ENCODE measurements at places on chromosomes 6 and 20.

GRCh38 chr6:148934961-148935360 lies 188.1 kb downstream of the UST start:
- ATAC-seq: no peak

GRCh38 chr6:105769987-105770386 lies 316.1 kb upstream of the PRDM1 start:
- ATAC-seq: no peak

DNA sequence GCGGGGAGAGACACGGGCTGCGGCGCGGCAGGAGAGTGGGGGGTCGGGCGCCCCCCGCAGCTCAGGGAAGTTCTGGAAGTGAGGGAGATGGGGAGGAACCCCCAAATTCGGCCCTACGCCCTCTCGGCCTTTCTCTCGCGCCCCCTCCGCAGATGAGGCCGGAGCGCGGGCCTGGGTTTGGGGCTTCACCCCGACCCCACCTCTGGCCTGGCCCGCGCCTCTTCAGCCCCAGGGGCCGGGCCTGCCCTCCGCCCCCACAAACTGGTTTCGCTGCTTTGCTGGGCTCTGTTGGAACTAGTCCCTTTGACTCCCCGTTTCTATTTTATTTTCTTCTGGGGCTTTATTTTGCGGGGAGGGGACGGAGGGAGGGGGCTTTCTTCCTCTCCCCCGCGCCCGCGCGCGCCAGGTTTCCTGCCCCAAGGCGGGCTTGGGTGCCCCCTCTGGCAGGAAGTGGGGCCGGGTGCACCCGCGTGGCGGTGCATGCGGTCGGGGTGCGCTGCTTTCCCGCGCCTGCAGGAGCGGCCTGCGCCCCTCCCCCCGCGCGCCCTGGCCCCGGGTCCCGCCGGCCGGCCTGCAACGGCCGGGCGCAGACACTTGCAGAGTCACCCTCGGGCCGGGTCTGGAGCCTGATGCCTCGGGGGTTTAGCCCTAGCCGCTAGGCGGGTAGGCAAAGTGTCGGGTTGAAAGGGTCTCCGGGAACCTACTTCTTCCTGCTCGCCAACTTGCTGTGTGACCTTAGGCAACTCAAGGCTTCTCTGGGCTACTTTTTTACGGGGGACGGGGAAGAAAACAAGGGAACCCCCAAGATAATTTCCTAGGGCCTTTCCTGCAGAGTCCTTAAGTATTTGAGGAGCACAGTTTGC lies 1.3 kb downstream of the HMGA1 start:
- ATAC-seq: peak; percentile 12

- ATAC-seq: no peak
Measured at GRCh38 chr20:1060985-1061384, 57.4 kb upstream of the PSMF1 start.

DNA sequence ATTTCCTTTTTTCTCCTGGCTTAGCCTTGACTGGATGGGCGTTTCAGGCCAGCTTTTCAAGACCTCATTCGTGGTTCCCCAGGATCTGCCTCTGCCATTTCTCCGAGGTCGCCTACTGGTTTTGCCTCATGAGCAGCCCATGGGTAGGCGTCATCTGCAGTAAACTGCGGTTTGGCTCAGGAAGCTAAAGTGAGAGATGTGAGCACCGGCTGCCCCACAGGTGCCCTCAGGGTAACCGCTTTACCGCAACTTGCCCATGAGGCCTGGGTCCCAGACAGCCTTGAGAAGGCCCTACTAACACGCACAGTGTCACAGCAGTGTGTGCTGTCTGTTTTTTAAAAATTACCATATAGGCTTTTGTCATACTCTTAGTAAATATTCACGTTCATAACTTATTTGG lies 53.4 kb upstream of the TBXT start:
- no peak for ATAC-seq

DNA sequence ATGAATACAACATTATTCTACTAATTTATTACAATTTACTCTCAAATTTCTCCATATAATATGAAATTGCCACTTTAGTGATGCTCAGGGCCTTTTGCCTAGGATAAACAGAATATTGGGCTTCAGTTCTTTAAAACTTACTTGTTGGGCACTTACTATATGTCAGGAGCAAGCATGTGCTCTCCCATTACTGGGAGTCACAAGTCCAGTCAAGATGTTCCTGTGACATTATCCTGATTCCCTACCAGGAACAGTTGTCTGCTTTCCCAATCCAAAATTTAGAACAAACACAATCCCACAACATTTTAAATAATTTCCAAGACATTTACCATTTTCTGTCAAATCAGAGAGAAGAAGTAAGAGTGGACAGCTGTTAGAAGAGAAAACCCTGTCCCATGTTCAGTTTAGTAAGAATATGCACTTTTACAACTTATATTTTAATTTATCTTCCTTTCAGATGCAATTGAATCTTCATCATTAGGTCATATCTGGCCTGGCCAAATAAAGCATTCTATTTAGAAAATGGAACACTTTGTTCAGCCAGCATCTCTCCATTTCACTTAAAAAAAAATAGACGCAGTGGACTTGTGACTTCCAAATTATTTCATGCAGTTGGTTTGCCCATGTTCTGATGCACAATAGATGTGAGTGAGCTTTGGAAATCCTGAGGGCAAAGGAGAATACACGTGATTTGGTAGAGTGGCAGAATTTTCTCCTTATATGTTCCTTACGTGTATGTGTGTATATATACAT lies 159.8 kb downstream of the CLIC5 start:
- ATAC-seq: no peak
